RWPE1 (cell line): ENCODE measurements at places on chromosomes 11 and 22.
A peak's percentile ranks its signal among the peaks of the same experiment; 100 is the strongest.

GRCh38 chr11:128240546-128240945, 346.8 kb downstream of the ETS1 start:
- no peak for DNase-seq

- DNase-seq, result no peak
Observed at GRCh38 chr22:45151503-45151902, 12.2 kb upstream of the NUP50 start.

GRCh38 chr11:45644981-45645889, 20.2 kb downstream of the CHST1 start:
- DNase-seq, result no peak

GRCh38 chr11:132253469-132254264, 883.3 kb downstream of the NTM start:
- no peak for DNase-seq

DNA sequence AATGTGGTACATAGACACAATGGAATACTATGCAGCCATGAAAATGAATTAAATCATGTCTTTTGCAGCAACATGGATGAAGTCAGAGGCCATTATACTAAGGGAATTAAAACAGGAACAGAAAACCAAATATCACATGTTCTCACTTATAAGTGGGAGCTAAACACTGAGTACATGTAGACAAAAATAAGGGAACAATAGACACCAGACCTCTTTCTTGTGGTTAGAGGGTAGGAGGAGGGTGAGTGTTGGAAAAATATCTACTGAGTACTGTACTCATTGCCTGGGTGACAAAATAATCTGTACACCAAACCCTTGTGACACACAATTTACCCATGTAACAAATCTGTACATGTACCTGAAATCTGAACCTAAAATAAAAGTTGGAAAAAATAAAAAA, 59.1 kb upstream of the ANO5 start:
- DNase-seq, result no peak

DNA sequence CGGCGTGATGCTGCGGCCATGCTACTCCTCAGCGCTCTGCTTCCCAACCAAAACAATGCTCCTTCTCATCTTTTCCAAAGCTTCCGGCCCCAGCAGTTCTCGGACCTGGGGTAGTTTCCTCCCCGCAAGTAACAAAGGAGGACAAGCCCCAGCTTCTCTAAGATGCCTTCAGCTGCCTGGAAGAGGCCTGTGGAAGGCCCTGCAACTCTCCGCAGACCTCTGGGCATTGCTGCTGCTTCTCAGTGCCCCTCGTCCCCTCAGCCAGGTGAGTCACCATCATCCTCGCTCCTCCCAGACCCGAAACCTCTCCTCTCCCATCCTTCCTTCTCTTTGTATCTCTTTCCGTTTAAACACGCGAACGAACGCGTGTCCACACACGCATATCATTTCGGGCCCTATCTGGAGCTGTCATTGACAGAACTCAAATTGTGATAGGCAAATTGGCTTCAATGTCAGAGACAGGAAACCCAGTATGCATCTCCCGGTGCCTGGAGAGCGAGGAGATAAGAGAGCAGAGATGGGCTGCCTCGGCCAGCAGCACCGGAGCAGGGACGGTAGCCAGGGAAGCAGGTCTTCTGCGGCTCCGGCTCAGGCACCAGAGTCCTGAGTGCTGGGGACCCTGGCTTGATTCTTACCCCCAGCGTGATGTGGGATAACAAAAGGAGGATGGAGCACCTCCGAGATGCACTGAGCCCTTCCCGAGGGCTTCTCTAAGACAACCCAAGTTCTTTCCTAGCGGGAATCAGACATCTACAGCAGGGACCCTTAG, 22.0 kb upstream of the JAM3 start:
- DNase-seq, result no peak

- DNase-seq, result no peak
Observed at GRCh38 chr11:134521001-134521400, 109.0 kb upstream of the B3GAT1 start.

GRCh38 chr22:21734540-21735199, 924 bp downstream of the YPEL1 start:
- DNase-seq, result no peak

- peak; percentile 63 for DNase-seq
Observed at GRCh38 chr11:15903246-15903645, 453.1 kb downstream of the SOX6 start.

DNA sequence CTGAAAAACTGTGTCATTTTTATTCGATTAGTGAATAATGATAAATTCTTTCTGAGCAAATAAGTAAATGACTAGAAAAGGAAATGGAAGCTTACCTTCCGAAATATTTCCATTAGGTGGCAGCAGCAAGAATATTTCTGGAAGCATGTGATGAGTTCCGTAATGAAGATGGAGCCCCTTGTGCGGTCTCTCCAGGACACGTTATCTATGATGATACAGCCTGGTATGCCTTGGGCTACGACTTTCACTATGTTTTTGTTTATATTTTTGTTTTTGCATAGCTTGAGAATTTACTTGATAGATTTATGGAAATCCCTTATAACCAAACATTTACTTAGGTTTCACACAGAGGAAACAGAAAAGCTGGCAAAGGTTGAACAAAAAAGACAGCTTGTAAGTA, 25.7 kb downstream of the CASP5 start:
- no peak for DNase-seq

GRCh38 chr11:76209973-76210930, 4.0 kb upstream of the WNT11 start:
- peak; percentile 49 for DNase-seq

DNA sequence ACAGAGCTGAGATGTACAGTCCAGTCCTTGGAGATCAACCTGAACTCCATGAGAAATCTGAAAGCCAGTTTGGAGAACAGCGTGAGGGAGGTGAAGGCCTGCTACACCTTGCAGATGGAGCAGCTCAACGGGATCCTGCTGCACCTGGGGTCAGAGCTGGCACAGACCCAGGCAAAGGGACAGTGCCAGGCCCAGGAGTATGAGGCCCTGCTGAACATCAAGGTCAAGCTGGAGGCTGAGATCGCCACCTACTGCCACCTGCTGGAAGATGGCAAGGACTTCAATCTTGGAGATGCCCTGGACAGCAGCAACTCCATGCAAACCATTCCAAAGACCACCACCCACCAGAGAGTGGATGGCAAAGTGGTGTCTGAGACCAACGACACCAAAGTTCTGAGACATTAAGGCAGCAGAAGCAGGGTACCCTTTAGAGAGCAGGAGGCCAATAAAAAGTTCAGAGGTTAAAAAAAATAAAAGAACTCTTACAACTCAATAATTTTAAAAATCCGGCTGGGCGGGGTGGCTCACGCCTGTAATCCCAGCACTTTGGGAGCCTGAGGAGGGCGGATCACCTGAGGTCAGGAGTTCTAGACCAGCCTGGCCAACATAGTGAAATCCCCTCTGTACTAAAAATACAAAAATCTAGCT, 69.9 kb upstream of the RTL6 start:
- no peak for DNase-seq
